ENCODE measurements at places on chromosomes 2 and 18.

GRCh38 chr2:227033471-227034148, 130.4 kb downstream of the COL4A4 start:
- ATAC-seq = no peak

DNA sequence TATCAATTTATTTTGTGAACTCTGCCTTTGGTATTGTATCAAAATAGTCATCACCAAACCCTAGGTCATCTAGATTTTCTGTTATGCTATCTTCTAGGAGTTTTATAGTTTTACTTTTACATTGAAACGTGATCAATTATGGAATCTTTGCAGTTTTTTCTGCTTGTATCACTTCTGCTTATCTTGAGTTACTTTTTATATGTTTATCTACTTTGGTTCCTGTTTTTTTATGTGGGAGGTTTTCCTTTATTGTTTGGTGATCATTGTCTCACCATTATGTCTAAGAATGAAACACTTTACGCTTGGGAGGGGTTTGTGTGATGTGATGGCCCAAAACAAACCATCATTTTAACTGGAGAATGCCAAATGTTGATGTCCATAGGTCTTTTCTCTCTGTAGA, 261.2 kb downstream of the SPAG16 start:
- no peak for ATAC-seq

- no peak for ATAC-seq
Measured at GRCh38 chr2:128311216-128311754, 7.4 kb downstream of the HS6ST1 start.

GRCh38 chr2:113233593-113234550, 44.8 kb downstream of the PAX8 start:
- no peak for ATAC-seq

- ATAC-seq = no peak
Measured at GRCh38 chr2:134555411-134555810, 163.4 kb downstream of the TMEM163 start.

GRCh38 chr2:7243276-7243675, 326.1 kb downstream of the RNF144A start:
- no peak for ATAC-seq

GRCh38 chr2:50529600-50530218, 502.2 kb downstream of the NRXN1 start:
- ATAC-seq = no peak

DNA sequence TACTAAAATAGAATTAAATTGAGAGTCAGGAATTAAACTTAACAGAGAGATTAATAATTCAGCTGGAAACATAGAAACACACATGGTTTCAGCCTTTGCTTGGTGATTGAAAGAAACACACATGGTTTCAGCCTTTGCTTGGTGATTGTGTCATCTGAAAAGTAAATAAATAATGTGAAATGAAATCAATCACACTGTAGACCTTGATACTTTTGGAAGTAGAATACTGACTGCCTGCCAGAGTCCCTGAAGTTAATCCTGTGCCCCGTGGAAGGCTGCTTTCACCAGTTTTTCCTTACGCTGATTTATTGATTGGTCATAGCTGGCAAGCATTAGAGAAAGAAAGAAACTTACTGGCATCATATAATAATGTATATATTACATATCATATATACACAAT, 1252.7 kb upstream of the FAM98A start:
- ATAC-seq = no peak

- ATAC-seq = no peak
Measured at GRCh38 chr2:236703373-236703709, 133.7 kb downstream of the ACKR3 start.

GRCh38 chr2:237455764-237456163, 31.3 kb upstream of the MLPH start:
- no peak for ATAC-seq

GRCh38 chr2:171726847-171727450, 39.7 kb downstream of the DYNC1I2 start:
- no peak for ATAC-seq

GRCh38 chr2:123438251-123438650, 586.8 kb upstream of the CNTNAP5 start:
- no peak for ATAC-seq

DNA sequence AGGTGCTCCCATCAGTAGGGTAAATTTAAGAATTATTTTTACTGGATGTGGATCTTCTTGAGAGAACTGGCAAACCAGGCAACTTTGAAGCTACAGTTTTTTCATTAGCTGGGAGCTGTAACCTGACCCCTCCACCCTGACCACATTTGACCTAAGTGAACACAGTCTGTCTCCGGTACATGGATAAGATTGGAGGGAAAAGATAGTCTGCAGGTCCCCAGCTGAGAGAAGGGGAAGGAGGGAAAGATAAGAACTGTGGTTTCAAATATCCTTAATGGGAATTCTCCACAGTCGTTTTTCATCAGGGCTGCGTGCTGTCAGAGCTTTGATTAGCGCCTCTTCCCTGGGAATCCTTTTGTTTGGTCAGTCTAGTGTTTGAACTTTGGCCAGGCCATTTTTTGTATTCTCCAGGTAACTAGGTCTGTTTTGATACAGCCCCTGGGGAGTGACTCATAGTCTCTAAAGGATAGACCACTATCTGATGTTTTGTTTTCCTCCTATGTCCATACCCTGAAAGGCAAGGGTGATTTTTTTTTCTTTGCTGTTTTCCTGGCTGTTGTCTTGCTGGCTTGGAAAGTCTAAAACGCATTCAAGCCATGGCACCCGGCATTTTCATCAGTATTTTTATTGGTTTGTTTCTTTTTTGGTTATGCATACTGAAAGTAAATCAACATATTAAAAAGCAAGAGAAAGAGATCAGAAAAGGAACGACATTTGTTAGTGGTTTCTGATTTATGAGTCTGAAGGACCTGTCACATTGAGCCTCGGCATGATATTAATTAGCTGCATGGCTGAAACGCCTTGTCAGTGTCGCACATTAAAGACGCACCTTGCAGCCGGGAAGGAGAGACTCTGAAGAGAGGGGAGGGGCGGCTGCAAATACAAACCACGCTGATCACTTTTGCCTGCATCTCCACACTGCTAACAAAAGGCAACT, 183.4 kb upstream of the FN1 start:
- ATAC-seq = no peak

DNA sequence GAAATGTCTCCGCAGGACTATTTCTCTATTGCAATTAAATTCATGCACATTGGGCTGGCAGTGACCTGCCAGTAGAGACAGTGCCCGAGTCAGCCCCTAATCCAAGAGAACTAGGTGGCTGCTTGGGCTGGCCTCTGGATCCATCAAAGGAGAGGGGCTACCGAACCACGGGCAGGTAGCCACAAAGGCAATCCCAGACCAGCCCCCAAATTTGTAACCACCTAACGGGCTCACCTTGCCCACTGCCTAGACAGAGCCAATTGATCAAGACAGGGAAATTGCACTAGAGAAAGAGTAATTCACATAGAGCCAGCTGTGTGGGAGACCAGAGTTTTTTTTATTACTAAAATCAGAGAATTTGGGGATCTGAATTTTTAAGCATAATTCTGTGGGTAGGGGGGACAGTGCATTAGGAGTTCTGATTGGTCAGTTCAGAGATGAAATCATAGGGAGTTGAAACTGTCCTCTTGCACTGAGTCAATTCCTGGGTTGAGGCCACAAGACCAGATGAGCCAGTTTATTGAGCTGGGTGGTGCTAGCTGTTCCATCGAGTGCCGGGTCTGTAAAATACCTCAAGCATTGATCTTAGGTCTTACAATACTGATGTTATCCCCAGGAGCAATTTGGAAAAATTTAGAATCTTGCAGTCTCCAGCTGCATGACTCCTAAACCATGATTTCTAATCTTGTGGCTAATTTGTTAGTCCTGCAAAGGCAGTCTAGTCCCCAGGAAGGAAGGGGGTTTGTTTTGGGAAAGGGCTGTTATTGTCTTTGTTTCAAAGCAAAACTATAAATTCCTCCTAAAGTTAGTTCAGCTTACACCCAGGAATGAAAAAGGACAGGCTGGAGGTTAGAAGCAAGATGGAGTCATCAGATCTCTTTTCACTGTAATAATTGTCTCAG, 260.4 kb upstream of the SP5 start:
- ATAC-seq = no peak

GRCh38 chr2:111884592-111884964, 585 bp upstream of the ANAPC1 start:
- peak; percentile 25 for ATAC-seq

DNA sequence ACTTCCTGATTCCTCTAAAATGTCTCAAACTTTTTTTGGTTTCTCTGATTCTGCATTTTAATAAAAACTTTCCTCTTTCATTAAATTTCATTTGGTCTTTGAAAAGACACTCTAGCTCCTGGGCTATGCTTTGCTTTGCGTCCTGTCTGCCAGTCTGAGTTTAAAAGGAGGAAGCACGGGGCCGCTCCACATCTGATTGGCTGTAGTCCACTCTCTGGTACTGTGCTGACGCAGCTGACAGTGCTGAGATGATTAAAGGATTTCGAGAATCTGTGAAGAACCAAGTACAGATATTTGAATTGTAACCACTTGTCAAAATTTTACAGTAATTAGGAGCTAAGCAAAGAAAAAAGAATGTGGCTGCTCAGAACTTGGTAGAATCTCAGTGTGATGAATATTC, 199.6 kb upstream of the HNMT start:
- no peak for ATAC-seq

DNA sequence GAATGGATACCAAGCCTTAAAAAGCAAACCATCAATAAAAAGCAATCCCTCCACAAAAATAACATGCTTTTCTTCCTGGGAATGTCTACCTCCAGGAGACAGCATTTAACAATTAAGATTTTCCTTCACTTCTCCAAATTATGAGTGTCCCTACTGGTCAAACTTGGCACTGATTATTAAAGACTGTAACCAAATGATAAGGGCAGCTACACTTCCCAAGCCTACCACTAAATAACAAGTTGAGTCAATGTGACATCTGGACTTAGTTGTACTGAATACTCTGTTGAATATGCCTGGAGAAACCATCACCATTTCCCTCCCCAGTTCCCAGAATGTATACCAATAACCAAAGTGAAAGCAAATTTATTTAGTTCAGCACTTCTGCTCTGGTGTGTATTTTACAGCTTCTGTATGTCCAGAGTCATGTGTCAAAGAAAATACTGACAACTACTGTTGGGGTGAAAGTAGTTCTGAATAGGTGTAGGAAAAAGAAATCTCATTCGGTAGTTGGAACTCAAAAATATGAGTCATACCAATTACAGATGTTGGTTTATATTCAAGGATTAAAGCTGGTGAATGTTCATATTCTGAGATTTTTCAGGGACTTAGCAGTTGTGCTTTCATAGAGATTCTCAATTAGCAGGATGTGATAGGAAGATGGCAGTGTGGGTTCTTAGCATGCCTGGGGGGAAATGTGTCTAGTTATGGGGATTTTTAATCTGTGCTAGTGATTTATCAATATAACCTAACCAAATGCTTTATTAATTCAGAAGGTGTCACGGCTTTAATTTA, 1291.6 kb upstream of the GYPC start:
- ATAC-seq = no peak

DNA sequence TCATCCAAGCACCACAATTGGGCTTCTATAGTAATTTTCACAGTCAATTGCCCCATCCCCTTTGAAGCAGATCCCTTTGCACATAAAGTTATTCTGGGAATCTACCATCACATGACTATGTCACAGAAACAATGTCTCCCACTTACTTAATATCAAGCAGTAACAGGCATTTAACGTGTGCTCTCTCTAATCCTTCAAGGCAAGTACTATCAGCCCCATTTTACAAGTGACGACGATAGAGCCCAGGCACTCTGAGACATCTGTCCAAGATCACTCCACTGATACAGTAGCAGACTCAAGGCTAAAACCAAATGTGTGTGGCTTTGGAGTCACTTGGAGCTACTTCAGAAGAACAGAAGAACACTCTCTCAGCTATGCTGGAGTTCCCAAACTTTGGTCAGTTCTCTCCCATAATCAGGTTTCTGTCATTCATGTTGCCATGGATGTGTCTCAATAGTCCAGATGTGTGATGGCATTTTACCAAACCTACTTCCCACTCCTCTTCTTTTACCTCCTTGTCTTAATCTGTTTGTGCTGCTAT, 39.7 kb downstream of the PID1 start:
- ATAC-seq = no peak

- no peak for ATAC-seq
Measured at GRCh38 chr2:32792416-32792815, 154.3 kb upstream of the LTBP1 start.

DNA sequence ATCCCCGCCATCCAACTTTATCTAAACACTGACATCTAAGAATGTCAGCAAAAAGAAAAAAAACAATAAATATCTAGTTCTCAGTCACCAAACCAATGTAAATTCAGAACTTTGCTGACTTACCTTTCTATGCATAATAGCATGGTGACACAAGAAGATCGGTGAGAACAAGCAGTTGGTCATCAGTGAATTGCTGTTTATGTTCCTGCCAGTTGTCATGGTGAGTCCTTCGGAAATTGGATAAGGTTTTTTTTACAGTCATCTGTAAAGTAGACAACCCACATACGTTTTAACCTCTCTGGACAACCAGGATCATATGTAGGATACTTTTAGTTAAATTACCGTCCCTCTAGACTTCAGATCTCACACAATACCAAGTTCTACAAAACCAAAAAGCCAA, 6.2 kb upstream of the GPR75 start:
- no peak for ATAC-seq

- ATAC-seq = no peak
Measured at GRCh38 chr2:60371681-60372080, 181.8 kb downstream of the BCL11A start.

DNA sequence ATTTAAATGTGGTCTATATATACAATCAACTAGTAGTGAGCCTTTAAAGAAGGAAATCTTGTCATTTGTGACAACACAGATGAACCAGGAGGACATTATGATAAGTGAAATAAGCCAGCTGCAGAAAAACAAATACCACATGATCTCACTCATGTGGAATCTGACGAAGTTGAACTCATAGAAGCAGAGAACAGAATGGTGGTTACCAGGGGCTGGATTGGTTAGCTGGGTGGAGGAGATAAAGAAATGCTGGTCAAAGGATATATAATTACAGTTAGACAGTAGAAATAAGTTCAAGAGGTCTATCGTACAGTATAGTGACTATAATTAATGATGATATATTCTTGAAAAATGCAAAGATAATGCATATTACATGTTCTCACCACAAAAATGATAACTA, 267.9 kb downstream of the FBXO15 start:
- ATAC-seq = no peak

- ATAC-seq = no peak
Measured at GRCh38 chr18:26637324-26637723, 89.0 kb upstream of the KCTD1 start.

- no peak for ATAC-seq
Measured at GRCh38 chr2:234673501-234673900, 176.6 kb upstream of the ARL4C start.

DNA sequence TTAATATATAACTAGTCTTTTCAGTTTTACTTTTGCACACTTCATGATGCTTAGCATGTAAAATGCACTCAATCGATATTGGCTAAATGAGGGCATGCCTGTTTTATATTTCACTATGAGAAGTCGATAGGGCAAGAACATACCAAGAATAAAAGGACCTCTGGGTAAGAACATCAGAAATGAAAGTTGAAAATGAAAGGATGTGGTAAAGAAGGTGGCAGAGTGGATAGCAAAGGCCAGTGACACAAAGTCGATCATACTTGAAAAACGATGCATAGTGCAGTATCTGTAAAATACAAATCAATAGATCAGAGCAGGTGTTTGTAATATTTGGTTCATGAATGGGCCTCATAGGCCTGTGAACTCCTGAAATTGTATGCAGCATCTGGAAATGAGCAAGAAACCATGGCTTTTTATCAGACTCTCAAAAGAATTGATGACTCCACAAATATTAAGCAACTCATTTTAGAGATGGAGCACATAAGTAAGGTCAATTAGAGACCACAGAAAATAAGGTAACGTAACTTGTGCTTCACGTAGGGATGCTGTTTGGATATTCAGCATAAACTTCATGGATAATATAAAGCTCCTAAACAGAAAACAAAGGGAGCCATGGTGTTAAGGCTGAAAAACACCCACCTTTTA, 653.4 kb downstream of the NYAP2 start:
- ATAC-seq = no peak
